Esophagus mucosa (tissue), 1 donor: ENCODE measurements at places on chromosomes 7 and 10. TPM values are rescaled to one million over a fixed set of nuclear protein-coding genes. Genes with fewer than 3 reads are reported as not detected.

CALML5 gene
- 16.6 TPM for total RNA-seq

VIPR2 gene
- total RNA-seq, result 0.04 TPM

TAS2R3 gene
- 0.96 TPM for total RNA-seq

LRRC4 gene
- 16.7 TPM for total RNA-seq

LAMB4 gene
- total RNA-seq, result 1.1 TPM
